Glutamatergic neuron (in vitro differentiated cells): ENCODE measurements at places on chromosomes 2 and 18.
A peak's percentile ranks its signal among the peaks of the same experiment; 100 is the strongest.

DNA sequence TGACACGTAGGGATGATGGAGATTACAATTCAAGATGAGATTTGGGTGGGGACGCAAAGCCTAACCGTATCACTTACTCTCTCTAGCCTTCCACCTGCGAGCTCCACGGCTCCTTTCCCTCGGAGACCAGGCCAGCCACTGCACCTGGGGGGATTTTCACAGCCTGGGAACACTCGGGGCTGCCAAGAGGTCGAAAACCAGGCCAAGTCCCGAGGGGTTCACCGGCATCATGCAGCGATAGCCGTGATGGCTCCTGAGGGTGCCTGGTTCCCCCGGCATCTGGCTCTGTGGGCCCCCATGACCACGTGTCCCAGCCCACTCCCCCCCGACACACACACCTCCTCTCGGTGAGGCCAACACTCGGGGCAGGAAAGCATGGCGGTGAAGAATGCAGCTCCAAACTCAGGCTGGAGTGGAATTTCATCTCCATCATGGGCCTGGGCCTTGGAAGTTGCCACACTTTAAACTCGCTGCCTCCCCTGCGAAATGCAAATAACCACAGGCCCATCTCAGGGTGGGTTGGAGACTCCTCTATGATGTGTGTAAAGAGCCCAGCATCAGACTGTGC lies 32.6 kb downstream of the ADCY3 start:
- no peak for DNase-seq

- DNase-seq: peak; percentile 96
Measured at GRCh38 chr18:9771261-9771976, 63.3 kb downstream of the RAB31 start.

GRCh38 chr2:7471185-7471584 lies 554.0 kb downstream of the RNF144A start:
- no peak for DNase-seq

- DNase-seq: no peak
Measured at GRCh38 chr2:177243073-177243472, 21.5 kb downstream of the NFE2L2 start.

DNA sequence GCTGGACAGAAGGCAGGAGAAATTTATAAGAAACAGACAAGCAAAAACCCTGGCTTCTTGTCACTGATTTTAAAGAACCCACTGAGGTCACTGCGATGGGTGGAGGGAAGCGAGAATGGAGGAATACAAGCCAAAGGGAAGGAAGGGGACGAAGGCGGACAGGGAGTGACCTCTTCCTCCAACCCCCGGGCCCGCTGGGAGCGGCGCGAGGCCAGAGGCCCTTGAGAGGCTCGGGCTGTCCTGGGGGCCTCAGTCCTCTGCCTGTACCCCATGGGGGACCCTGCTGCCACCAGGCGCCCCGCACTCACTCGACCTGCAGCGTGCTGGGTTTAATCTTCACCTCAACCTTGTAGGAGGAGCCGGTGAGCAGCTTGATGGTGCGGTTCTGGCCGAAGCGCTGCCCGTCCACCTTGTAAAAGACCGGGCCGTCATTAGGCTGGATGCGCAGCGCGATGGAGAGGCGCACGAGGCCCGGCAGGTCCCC lies 793 bp downstream of the CNRIP1 start:
- DNase-seq: peak; percentile 55

DNA sequence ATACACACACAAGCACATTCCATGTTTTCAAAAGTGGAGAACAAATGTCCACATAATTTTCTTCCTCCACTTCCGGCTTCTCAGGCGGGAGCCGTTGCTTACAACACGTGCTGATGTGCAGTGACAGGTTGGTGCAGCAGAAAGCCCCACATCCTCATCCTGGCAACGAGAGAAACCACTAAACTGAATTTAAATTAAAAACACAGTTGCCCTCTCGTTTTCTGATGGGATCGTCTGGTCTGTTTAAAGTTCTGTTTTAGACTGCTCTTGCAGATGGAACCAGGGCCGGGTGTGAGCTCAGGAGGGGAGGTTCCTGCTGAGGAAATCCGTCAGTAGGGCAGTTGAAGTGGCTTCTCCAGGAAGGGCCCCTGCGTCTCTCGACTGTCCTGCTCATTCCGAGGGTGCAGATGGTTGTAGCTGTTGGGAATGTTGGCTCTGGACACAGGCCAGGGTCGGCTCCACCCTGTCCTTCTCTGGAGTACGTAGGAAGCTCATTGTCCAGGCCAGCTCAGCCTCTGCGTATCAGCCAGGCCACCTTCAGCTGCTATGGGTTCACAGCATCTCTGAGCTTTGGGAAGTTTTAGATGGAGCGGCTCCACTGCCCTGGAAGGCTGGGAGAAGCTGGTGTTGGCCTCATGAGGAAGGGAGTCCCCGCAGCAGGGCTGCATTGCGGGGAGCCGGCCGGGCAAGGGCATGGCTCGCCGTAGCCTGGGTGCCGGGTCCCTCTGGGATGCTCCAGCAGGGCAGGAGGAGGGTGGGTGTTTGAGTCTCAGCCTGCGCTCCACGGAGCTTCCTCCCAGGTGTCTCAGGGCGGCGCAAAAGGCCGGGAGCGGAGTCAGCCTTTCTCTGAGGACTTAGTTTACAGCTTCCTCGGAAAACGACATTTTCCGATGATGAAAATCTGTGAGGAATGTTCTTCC lies 58.3 kb downstream of the NFATC1 start:
- no peak for DNase-seq

GRCh38 chr18:7023581-7023980 lies 94.0 kb downstream of the LAMA1 start:
- DNase-seq: no peak

DNA sequence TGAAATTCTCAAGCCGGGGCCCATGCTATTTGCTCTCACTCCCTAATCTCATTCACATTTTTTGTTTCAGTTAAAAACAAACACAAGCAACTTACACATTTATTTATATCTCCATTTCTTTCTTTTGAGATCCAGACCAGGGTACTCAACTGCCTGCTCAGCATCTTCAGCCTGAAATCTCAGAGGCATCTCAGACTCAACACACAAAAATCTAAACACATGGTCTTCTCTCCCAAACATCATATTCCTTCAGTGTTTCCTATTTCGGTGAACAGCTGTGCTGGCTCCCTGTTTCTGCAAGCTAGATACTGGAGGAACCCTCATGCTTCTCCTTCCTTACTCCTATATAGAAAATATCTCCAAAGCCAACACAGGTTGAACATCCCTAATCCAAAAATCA lies 11.3 kb upstream of the RTTN start:
- no peak for DNase-seq

GRCh38 chr2:157557770-157558169 lies 70.9 kb downstream of the ACVR1C start:
- DNase-seq: no peak

GRCh38 chr2:109523121-109523520 lies 90.6 kb downstream of the SEPTIN10 start:
- DNase-seq: no peak

GRCh38 chr2:176178038-176178756 lies 10.3 kb upstream of the HOXD1 start:
- DNase-seq: peak; percentile 33

- no peak for DNase-seq
Measured at GRCh38 chr2:1051075-1051474, 100.4 kb downstream of the SNTG2 start.

DNA sequence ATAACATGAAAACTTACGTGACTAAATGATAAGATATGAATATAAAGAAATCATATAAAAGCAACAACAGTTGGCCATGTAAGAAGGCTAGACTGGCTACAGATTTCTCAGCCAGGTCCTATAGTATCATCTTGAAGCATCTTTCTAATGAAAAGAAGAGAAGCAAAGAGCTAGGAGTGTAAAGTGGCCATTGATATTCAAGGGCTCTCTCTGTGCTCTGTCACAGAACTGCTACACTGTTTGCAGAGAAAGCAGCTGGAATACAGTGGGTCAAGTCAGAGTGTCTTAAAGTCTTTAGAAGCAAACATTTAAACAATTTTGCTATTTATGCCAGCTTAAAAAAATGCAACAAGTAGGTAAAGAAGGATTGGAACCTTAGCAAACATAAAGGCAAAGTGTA lies 118.8 kb downstream of the SCN9A start:
- no peak for DNase-seq

- no peak for DNase-seq
Measured at GRCh38 chr18:46768166-46768921, 11.5 kb upstream of the ST8SIA5 start.

DNA sequence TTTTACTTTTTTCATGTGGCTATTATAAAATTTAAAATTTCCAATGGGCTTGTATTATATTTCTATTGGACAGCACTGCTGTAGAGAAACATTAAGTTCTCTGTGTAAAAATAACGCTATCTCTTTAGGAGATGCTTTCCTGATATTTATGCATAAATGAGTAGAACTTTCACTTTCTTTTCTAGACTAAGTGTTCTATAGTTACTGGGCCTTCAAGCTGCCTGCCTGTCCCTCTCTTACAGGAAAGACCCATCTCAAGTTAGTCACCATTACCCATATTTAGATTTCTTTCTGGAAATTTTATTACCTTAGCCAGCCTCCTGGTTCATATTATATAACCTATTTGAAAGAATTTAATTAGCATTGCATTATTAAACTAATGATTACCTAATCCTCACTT lies 4.8 kb downstream of the ITGA4 start:
- DNase-seq: no peak

DNA sequence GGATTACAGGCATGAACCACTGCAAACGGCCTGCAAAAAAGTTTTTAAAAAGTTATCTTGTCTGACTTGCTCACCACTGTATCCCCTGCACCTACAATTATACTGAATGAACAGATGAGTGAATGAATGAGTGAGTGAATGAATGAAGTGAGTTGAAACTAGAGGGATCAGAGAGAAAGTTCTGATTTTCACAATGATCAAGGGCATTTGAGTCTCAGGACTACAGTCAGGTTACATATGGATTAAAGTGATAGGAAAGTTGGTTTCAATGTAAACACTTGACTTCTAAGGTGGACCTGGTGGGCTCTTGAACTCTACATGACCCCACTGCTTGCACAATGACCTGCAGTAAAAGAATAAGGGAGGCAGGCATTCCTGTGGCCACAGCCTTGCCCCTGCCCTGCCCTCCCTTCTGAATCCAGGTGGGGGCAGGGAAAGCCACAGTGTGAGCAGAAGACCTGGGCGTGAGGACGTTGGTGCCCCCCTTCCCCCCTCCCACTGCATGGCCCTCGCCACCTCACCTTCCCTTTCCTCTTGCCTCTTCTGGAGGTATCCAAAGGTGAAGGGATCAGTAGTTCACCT lies 10.7 kb downstream of the C2orf80 start:
- no peak for DNase-seq

DNA sequence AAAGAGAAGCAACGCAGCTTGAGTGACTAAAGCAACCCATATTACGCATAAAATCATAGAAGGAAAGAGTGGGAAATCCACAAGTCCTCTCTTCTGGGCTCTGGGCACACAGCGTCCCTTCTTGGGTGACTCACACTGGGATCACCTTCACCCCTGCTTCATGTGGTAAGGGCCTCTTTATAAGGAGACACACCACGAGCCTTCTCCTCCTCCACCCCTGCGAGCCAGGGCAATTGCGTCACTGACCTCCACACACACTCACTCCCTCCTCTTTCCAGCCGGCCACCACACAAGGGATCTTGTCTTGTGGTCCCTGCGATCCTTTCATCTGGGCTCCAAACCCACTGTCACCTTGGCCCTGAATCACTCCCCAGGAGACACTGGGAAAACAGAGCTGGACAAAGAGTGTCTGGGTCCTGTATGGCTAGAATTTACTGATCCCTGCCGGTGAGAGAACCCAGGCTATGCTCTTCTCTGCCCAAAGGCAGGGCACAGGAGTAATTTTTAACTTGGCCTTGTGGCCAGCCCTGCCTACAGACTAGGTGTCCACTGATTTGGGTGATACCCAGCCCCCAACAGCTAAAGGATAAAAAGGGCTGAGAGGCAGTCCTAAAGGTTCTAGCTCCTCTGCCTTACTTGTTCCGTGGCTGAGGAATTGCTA lies 35.3 kb downstream of the NHEJ1 start:
- no peak for DNase-seq

DNA sequence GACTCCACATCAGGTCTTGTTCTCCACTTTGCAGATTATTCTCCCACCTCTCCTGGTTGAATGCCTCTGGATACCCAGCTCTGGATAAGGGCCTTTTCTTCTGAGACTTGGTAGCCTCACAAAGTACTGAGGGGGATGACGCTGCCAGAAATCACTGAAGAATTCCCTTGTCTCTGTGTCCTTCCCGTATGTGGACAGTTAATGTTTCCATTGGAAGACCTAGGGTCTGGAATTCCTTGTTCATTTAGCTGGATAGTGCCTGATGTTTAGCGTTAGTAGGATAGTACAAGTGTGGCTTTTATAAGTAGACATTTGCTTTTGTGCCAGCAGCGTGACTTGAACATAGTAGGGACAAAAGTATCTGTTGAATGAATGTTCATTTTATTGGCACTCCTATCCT lies 76.9 kb downstream of the CLHC1 start:
- DNase-seq: no peak

DNA sequence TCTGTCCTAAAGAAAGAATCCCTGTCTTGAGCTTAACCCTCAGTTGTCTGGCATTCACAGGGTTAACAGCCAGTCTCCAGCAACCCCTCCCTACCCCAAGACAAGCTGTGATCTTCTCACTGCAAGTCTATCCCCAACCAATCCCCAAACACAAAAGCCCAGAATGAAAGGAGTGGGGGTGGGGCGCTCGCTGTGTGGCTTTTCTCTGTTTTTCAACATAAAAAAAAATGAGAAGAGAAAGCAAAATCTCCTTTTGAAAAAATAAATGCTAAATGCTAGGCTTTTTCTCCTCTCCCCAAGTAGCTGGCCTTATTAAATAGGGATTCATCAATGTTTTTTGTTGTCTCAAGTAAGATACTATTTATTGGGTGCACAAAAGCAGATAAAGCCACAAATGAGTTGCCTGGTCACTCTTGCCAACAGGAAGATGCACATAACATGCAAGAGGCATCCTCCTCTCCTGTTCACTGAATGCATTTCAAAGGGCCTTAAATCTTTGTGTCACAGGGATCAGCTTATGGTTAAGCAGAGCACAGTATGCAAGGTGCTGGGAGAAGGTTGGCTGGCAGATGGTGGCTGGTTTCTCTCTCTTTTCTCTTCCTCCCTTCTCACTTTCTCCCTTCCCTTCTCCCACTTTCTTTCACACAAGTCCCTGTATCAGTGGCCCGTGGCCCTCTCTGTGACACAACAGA lies 225.6 kb downstream of the CMPK2 start:
- DNase-seq: peak; percentile 77

- DNase-seq: no peak
Measured at GRCh38 chr18:13165636-13166423, 52.7 kb upstream of the LDLRAD4 start.
